ENCODE measurements at places on chromosomes 1 and 21.

- DNase-seq, result no peak
These were observed 37.1 kb upstream of the DOCK7 start for GRCh38 chr1:62725255-62725654.

GRCh38 chr21:15272591-15272990, 207.8 kb upstream of the NRIP1 start:
- no peak for DNase-seq

DNA sequence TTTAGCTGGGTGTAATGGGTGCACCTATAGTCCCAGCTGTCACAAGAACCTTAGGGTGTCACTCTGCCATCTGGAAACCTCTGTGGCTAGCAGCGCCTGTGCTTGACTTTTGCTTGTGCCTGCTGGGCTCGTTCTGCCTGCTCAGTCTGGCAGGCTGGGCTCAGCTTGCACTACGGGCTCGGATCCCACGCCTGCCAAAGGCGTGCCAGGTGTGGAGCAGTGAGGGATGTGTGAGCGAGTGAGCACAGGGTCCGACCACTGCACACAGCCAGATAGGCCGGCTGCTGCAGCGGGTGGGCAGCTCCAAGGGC, 2.8 kb upstream of the LSM10 start:
- DNase-seq, result no peak

- no peak for DNase-seq
These were observed 13.2 kb upstream of the PRMT2 start for GRCh38 chr21:46622226-46622625.

DNA sequence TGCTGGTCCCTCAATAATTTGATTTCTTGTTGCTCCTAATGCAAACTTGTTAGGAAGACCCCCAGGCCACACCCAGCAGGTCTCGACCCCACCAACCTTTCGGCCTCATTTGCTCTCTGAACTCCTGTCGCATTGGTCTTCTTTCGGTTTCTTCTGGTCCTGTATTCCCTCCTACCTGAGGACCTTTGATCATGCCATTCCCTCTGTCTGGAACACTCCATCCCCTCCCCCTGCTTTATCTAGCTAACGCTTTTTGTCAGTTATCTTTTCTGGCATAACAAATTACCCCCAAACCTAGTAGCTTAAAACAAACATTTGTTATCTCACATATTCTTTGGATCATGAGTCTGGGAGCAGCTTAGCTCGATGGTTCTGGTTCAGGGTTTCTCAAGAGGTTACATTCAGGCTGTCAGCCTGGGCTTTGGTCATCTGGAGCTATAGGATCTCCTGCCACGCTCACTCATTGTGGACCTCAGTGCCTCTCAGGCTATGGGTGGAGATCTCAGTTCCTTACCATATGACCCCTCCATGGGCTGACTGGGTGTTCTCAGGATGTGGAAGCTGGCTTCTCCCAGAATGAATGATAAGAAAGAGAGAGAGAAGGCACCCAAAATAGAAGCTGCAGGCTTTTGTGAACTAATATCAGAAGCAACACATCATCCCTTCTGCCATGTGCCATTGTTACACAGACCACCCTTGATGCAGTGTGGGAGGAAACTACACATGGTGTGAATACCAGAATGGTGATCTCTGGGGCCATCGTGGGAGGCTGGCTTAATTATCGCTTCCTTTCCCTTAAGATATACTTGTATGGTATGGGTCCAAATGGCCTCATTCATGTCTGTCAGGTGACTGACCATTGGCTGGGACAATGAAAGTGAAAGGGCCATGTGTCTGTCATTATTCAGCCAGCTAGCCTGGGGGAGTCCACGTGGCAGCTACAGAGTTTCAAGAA, 29.1 kb upstream of the BCAR3 start:
- DNase-seq, result no peak

- DNase-seq, result no peak
These were observed 22.1 kb downstream of the SOX13 start for GRCh38 chr1:204094856-204095634.

GRCh38 chr21:34844013-34844923, 175.5 kb downstream of the CLIC6 start:
- DNase-seq, result peak; percentile 31
